ENCODE measurements at places on chromosomes 6 and 20.

DNA sequence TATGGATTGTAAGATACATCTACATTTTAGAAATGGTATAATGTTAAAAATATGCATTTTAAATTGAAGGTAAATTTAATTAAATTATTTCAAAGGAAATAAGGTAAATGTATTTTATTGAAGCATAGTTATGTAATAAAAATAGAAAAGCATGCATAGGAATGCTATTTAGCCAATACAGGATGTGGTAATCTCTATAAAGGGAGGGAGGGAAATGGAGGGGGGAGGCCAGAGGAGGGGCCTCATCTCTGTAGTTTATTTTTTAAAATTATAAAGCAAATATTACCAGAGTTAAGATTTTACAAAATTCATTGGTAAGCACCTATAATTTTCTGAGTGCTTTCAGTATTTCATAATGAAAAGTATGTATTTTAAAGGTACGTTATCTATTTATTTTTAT lies 27.2 kb downstream of the SLC16A10 start:
- no peak for DNase-seq

- DNase-seq, result no peak
These were observed 99.0 kb upstream of the PREP start for GRCh38 chr6:105501826-105502344.

DNA sequence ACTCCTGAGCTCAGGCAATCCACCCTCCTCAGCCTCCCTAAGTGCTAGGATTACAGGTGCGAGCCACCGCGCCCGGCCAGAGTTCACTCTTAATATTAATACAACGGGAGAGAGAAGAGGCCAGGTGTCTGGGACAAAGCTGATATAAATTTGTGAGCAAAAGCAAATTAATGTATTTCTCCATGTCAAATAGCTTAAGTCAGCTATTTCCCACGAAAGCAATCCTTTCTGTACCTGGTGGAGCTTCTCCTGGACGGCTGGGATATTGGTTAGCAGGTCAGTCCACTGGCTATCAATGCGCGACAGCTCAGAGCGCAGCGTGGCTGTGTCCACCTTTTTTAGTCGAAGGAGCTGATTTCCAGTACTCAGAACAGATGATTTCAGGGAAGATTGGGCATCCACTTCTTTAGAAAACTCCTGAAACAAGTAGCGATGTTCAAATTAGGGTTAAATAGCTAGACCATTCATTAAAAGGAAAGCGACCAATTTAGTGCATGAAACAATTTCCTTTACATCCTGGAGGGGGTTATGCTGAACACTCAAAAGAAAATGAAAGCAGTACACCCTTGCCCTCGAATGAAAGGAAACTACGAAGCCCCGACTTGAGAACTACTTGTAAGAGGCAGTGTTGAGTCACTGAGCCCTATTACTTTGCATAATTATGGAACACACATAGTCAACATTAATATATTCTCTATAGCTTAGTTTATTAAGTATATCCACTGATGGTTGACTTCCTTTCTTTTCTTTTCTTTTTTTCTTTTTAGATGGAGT lies 403.4 kb downstream of the SYNE1 start:
- DNase-seq, result no peak

GRCh38 chr6:42935322-42935721 lies 6.0 kb downstream of the CNPY3 start:
- no peak for DNase-seq

DNA sequence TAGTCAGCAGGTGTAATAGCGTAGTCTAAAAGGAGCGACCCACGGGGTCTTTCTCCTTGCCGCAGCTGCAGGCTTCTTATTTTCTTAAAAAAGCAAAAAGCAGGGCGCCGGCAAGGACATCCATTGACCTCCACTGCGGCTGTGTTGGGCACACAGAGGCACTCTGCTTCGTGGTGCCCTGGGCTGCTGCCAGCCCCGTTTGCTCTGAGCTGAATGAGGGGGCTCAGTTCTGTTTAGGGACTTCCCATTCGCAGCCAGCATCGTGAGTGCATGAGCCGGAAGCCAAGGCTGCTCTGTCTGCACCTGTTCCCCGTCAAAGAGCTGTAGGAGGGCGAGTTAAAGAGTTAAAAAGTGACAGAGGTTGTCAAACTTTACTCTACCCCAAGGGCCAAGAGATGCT lies 1.7 kb upstream of the SLC22A2 start:
- DNase-seq, result no peak

DNA sequence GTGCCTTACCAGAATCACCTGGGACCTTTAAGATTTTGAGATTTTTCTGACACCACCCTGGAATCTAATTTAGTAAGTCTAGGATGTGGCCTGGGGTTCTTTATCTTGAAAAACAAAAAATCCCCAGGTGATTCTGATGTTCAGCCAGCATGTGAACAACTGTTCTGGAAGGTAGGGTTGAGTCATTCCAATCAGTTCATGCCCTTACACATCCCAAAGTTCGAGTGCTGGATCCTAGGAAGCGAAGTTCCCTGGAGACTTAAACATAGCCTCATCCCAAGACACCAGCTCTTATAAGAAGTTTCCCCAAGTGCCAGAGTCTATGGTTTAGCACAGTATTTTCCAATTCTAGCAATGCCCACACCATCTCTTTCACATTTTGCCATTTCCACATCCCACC lies 6.3 kb upstream of the TSHZ2 start:
- no peak for DNase-seq

DNA sequence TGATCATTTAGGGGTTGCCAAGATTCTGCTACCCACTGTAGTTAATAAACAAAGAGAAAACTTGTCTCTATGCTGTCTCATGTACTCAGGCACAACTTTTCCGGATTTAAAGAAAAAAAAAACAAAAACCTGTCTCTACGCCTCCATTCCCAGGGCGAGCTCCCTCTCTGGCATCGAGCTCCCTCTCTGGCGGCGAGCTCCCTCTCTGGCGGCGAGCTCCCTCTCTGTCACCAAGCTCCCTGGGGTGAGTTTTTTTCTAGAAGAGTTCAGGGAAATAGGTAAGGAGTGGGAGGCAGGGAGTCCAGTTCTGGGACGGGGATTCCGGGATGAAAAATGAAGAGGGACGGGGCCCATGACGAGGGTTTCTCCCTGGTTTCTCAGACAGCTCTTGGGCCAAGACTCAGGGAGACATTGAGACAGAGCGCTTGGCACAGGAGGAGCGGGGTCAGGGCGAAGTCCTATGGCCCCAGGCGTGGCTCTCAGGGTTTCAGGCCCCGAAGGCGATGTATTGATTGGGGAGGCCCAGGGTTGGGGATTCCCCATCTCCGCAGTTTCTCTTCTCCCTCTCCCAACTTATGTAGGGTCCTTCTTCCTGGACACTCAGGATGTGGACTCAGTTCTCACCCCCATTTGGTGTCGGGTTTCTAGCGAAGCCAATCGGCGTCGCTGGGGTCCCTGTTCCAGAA lies 16.5 kb upstream of the HLA-A start:
- no peak for DNase-seq

DNA sequence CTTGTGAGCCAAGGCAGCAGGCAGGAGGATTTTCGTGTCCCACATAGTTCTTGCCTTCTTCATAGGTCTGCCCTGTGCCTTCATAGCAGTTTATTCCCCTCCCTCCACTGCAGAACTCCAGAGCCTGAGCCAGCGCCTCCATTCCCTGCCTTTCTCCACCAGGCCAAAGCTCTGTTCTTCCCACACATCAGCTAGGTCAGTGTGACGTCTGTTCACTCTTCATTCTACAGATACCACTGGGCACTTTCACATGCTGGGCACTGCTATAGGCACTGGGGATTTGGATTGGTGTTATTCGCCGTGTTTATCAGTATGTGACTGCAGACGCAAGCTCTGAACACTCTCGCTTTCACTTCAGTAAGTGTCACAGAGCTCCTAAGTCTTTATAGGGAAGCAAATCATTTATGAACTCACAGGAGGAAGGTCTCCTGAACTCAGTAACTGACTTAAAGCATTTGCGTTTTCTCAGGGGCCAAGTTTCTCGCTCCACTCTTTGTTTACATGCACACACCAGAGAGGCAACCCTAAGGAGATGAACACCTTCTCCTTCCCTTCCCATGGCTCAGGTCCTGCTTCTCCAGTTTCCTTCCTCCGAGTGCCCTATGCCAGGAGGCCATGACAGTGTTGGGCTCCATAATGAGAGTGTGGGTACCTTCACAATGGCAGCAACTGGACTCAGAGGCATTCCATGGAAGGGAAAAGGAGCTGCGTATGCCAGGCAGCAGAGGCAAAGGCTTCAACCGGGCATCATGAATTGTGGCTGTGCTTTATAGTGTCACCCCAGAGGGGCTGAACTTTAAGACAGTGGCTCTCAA lies 6.3 kb upstream of the APMAP start:
- DNase-seq, result no peak

- no peak for DNase-seq
These were observed 74.5 kb downstream of the MACROD2 start for GRCh38 chr20:14069796-14070195.

DNA sequence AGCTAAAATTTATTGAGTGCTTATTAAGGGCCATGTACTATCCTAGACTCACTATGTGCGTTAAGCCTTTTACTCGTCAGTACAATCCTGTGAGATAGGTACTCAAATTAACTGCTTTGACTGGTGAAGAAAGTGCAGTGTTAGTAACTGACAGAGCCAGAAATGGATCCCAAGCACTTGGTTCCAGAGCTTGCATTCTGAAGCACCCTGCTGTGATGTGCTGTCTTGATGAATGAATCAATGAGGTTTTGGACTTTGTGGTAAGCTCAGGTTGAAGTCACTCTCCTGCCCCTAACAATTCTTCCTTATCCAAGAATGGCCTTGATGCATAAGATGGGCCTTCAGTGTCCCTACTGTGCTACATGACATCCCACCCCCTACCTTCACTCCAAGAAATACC lies 3.7 kb downstream of the STX11 start:
- no peak for DNase-seq

- no peak for DNase-seq
These were observed 22.3 kb downstream of the ELOVL5 start for GRCh38 chr6:53326372-53327016.

DNA sequence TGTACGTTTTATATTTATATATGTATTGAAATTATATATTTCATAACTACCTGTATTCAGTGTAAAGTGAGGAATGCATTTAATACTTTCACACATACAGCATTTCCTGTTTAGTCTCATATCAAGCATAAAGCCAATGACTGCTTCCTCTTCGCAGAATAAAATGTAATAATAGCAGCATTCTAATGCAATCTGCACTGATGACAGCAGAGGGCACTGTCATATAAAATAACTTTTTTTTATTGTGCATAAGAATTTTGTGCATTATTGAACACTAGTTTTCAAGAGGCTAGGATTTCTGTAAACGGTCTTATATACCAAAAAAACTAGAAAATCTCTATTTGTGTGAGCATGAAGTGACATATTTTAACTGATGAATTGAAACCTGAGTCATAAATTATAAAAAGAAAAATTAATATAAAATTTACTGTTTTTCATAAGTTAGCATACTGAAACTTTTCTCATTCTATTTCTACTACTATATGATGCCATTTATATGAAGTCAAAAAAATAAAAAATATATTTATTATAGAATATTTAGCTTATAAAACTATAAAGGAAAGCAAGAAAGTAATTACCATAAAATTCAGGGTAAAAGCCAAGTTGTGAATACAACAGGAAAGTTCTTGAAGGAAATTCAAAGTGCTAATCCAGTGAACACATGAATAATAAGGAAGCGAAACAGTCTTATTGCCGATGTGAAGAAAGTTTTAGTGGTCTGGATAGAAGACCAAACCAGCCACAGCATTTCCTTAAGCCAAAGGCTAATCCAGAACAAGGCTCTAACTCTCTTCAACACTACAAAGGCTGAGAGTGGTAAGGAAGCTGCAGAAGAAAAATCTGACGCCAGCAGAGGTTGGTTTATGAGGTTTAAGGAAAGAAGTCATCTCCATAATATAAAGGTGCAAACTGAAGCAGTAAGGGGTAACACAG lies 36.3 kb downstream of the RNF146 start:
- peak; percentile 8 for DNase-seq

- no peak for DNase-seq
These were observed 70.8 kb upstream of the FOXC1 start for GRCh38 chr6:1538810-1539478.

GRCh38 chr6:20068421-20068988 lies 143.8 kb downstream of the MBOAT1 start:
- no peak for DNase-seq

DNA sequence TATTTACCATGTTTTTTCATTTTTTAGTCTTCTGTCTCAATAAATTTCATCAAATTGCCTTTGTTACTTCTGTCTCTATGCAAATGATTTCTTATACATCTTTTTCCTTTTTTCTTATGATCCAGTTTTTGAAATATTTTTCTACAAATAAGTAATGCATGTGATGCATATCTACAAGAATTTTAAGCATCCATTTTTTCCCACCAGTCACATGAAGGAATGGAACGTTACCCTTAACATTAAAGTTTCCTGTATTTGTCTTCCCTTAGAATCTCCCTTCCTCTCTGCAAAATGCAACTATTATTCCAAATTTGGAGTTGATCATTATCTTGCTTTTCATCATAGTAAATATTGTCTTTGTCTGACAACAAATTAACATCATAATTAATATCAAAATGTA lies 35.5 kb downstream of the PSMB9 start:
- DNase-seq, result no peak

DNA sequence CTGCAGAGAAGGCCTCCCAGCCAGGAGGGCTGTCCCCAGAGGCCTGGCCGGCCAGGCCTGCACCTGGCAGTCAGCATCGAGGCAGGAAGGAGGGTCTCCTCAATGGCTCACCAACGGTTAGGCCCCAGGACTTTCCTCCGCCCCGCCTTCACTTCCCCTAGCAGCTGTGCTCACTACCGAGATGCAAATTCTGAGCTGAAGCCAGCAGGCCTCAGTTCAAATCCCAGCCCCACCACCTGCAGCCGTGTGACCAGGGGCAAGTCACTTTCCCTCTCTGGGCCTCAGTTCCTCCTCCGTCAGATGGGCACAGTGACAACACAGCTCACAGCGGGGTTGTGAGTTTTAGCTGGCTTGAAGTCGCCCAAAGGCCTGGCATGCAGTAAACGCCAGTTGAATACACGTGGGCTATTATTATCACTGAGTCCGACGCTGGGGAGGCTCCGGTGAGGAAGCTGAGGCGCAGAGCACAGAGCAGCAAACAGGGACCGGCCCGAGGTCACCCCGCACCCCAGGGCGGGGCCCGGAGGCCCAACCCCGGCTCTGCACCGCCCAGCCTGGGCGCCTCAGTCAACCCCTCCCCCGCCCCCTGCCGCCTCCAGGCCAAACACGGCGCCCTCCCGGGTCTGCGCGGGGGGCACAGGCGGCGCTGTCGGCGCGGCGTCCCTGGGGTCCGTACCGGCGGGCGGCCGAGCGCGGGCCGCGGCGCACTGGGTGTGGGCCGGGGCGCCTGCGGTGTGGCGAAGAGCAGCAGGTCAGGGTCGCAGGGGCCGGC lies 671 bp downstream of the E2F1 start:
- DNase-seq, result no peak

DNA sequence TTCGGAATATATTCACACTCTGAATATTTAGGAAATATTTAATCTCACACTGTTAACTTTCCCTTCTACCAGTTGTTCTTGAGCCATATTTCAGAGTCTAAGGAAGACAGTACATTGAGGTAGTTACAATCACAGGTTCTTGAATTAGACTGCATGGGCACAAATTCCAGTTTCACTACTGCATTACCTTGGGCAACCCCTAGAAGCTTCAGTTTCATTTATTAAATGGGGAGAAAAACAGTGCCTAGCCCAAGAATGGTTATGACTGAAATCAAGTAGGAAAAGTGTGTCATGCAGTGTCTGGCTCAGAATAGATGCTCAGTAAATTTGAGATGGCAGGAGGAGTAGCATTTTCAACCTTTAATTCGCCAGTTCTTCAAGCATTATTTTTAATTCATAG lies 124.5 kb upstream of the SAMD5 start:
- DNase-seq, result no peak

- DNase-seq, result no peak
These were observed 91.0 kb downstream of the COL12A1 start for GRCh38 chr6:75114806-75115205.
